ENCODE measurements at places on chromosomes 12 and 14.

DNA sequence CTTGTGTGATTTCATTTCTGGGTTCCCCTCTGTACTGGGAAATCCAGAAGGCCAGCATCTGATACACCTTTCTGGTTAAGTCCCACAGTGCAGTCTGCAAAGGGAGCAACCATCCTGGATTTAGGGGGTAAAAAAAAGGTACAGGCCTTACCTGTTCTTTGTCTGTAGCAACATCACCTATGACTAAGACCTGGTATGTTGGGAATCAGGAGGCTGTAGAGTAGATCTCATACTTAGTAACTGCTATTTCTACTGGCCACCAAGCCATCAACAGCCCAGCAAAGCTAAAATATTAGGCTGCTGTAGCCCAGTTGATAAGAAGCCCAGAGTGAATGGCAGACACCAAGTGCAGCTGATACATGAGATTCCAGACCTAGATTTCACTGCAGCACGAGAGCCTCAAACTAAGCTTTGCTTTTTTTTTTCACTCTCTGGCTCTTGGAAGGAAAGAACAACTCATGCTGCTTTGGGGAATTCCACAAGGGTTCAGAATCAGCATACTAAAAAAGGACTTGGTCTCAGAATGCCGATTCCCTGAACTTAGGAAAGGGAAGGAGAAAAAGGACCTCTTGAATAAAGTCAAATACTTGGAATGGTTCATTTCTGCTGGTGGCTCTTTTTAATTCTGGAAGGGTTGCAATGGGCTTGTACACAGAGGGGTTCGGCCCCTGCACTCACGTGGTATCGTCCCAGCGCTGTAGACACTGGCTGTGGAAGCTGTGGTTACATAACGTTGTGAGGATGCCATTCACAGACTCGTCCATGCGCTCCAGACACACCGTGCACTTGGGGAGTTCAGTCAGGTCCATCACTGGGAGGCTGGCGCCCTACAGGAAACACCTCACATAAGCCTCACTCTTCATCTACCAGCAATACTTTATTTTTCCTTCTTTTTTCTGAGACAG is 20.5 kb downstream of the BRAP start:
- H3K4me1 ChIP-seq: peaks cover 2% of the 10 kb centered on the region
- DNase-seq: no peak
- H3K4me3 ChIP-seq: no peak overlapping the region
- H3K27ac ChIP-seq: no peak overlapping the region
- no peaks in the 10 kb centered on the region for H3K27me3 ChIP-seq
- peaks cover 37% of the 10 kb centered on the region for H3K36me3 ChIP-seq

GRCh38 chr14:69682621-69683263 is 71.3 kb downstream of the SUSD6 start:
- DNase-seq: peak; percentile 48
- H3K36me3 ChIP-seq: peaks cover 35% of the 10 kb centered on the region
- H3K4me1 ChIP-seq: peaks cover 76% of the 10 kb centered on the region
- H3K27me3 ChIP-seq: no peaks in the 10 kb centered on the region
- H3K4me3 ChIP-seq: peak overlapping the region; percentile 18
- peak overlapping the region; percentile 88 for H3K27ac ChIP-seq

GRCh38 chr12:25976289-25976688 is 17.8 kb downstream of the RASSF8 start:
- DNase-seq: no peak
- no peaks in the 10 kb centered on the region for H3K4me1 ChIP-seq
- peaks cover 14% of the 10 kb centered on the region for H3K27me3 ChIP-seq

DNA sequence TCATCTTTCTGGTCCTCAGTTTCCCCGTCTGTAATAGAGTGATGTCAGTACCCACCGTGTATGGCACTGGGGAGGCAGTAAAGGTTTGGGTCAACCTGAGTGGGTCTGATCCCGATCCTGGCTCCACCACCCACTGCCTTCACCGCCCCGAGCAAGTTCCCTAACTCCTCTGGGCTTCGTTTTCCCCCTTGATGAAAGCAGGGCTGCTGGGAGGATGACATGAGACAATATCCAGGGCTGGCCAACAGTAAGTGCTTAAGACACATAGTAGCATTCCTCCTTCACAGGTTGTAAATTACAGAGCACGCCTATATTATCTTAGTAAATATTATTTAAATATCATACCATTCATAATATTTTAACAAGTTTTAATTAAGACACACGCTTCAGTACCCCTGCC is 595 bp downstream of the PLEK2 start:
- no peak overlapping the region for H3K27ac ChIP-seq
- DNase-seq: no peak
- H3K4me3 ChIP-seq: peak overlapping the region; percentile 56
- H3K36me3 ChIP-seq: no peaks in the 10 kb centered on the region
- peaks cover 15% of the 10 kb centered on the region for H3K27me3 ChIP-seq
- H3K4me1 ChIP-seq: peaks cover 14% of the 10 kb centered on the region

DNA sequence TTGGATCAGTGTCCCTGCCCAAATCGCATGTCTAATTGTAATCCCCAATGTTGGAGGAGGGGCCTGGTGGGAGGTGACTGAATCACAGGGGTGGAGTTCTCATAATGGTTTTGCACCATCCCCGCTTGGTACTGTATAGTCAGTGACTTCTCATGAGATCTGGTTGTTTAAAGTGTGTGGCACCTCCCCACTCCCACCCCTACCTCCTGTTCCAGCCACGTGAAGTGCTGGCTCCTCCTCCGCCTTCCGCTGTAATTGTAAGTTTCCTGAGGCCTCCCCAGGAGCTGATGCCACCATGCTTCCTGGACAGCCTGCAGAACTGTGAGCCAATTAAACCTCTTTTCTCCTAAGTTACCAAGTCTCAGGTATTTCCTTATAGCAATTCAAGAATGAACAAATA is 67.2 kb downstream of the FERMT2 start:
- no peak overlapping the region for H3K4me3 ChIP-seq
- no peaks in the 10 kb centered on the region for H3K27me3 ChIP-seq
- no peak for DNase-seq
- no peak overlapping the region for H3K27ac ChIP-seq

GRCh38 chr12:68733661-68734071 is 12.3 kb upstream of the SLC35E3 start:
- H3K4me3 ChIP-seq: no peak overlapping the region
- no peaks in the 10 kb centered on the region for H3K4me1 ChIP-seq

- H3K27me3 ChIP-seq: peaks cover 14% of the 10 kb centered on the region
- no peak overlapping the region for H3K4me3 ChIP-seq
- DNase-seq: no peak
- H3K36me3 ChIP-seq: no peaks in the 10 kb centered on the region
- no peak overlapping the region for H3K27ac ChIP-seq
- peaks cover 5% of the 10 kb centered on the region for H3K4me1 ChIP-seq
Observed at GRCh38 chr12:93970900-93971688, 177.3 kb upstream of the PLXNC1 start.

- no peaks in the 10 kb centered on the region for H3K27me3 ChIP-seq
- H3K4me1 ChIP-seq: peaks cover 39% of the 10 kb centered on the region
- H3K27ac ChIP-seq: peak overlapping the region; percentile 7
- H3K4me3 ChIP-seq: no peak overlapping the region
Observed at GRCh38 chr12:68420225-68421010, 88.3 kb upstream of the MDM1 start.

DNA sequence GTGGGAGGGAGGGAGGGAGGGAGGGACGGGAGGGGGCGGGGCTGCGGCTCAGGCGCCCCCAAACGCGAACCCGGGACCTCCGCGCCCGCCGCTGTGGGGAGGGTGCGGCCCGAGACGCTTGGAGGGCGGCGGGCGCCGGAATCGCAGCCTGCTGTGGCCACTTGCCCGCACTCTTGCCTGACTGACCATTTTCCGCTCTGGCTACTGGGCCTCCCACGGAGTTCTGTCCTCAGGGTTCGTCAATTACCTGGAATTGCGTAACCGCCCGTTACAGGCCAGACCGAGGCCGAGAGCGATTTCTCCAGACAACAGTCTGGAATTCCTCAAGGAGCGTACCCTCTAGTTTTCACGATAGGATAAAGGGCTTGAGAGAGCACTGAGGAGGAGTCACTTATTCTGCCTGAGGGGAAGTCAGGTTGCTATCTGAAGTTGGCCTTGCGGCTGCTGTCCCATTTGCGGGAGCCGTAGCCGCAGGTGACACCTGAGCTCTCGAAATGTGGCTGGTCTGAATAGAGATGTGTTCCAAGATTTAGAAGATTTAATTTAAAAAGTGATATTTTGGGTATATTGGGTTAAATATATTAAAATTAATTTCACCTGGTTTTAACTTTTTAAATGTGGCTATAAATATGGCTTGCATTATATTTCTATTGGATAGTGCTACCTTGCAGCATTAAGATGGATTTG is 446 bp upstream of the ZNF641 start:
- no peak for DNase-seq
- peaks cover 3% of the 10 kb centered on the region for H3K27me3 ChIP-seq
- H3K4me3 ChIP-seq: peak overlapping the region; percentile 75
- peaks cover 25% of the 10 kb centered on the region for H3K4me1 ChIP-seq
- peak overlapping the region; percentile 29 for H3K27ac ChIP-seq

DNA sequence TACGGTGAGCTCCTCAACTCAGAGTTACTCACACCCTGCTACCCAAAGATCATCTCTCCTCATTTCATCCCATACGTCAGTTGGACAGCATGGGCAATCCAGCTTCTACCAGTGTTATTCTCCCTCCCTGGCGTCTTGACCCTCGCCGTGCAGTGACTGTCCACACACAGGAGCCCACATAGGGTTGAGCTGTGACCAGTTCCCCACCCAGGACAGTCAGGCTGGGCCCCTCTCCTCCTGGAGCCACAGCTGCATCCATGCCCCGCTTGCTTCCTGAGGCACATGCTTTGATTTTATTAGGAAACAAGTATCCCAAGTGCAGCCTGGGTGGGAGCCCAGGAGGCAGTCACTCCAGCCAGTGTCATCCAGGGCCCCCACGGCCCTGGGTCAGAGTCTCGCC is 140.3 kb upstream of the SFSWAP start:
- H3K27ac ChIP-seq: no peak overlapping the region
- H3K27me3 ChIP-seq: peaks cover 5% of the 10 kb centered on the region
- H3K4me3 ChIP-seq: no peak overlapping the region
- no peak for DNase-seq
- no peaks in the 10 kb centered on the region for H3K4me1 ChIP-seq

DNA sequence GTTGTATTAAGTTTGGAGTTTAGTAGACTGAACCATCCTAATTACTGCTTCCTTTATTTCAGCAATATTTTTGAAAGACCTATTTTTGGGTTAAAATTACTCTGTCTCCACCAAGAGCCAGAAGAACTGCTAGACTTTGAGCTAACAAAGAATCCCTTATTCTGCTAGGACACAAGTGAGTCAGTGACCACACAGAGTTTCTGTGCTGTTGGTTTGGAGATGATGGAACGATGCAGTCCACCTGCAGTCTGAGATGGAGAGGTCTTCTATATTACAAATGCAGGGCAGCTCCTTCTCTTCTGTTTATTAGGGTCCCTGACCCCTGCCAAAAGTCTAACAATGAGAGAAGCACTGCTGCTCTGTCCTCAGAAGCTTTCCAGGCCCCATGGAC is 6.7 kb upstream of the STXBP6 start:
- no peak overlapping the region for H3K4me3 ChIP-seq
- peaks cover 27% of the 10 kb centered on the region for H3K27me3 ChIP-seq
- no peaks in the 10 kb centered on the region for H3K36me3 ChIP-seq
- no peak for DNase-seq
- H3K4me1 ChIP-seq: no peaks in the 10 kb centered on the region

DNA sequence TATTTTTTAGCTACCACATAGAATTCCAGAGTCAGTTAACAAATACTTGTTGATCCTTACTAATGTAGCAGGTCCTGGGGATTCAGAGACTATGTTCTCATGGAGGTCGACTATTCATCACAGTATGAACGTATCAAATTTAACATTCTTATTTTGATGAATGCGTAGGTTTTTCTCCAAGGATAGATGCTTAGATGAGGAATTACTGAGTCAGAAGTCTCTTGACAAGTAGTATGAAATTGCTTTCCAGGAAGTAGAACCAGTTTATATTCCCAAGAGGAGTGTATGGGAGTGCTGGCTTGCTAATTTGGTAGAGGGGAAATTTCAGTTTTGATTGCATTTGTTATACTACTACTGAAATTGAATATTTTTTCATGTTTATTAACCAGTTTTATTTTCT is 42.8 kb upstream of the CRADD start:
- DNase-seq: no peak
- no peak overlapping the region for H3K4me3 ChIP-seq
- no peaks in the 10 kb centered on the region for H3K36me3 ChIP-seq
- H3K4me1 ChIP-seq: no peaks in the 10 kb centered on the region

- H3K36me3 ChIP-seq: no peaks in the 10 kb centered on the region
- peaks cover 11% of the 10 kb centered on the region for H3K4me1 ChIP-seq
- peaks cover 39% of the 10 kb centered on the region for H3K27me3 ChIP-seq
- DNase-seq: peak; percentile 52
Observed at GRCh38 chr12:131830335-131830913, 2.2 kb downstream of the MMP17 start.

GRCh38 chr12:47033081-47033480 is 46.3 kb upstream of the PCED1B start:
- no peak for DNase-seq
- H3K27ac ChIP-seq: no peak overlapping the region
- H3K36me3 ChIP-seq: no peaks in the 10 kb centered on the region
- peaks cover 9% of the 10 kb centered on the region for H3K4me1 ChIP-seq
- peaks cover under 1% of the 10 kb centered on the region for H3K27me3 ChIP-seq
- H3K4me3 ChIP-seq: no peak overlapping the region

DNA sequence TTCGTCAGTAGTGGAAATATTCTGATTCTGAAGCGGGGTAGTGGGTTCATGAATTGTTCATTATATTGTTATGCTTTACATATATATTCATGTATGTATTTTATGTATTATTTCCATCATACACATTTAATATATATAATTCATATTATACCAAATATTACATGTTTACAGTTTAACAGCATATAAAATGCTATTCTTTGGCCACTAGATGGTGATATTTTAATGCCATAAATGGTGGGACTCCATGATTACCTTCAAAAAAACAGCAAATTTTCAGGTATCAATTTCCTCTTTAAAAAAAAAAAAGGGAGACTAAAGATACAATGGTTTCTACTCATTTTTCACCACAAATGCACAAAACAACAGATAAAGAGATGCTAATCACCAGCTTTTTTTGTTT is 41.0 kb downstream of the BDKRB1 start:
- no peak overlapping the region for H3K4me3 ChIP-seq
- peaks cover 3% of the 10 kb centered on the region for H3K36me3 ChIP-seq
- no peak for DNase-seq
- H3K4me1 ChIP-seq: no peaks in the 10 kb centered on the region
- no peak overlapping the region for H3K27ac ChIP-seq
- no peaks in the 10 kb centered on the region for H3K27me3 ChIP-seq

GRCh38 chr12:84165998-84166571 is 746.5 kb downstream of the SLC6A15 start:
- H3K36me3 ChIP-seq: no peaks in the 10 kb centered on the region
- no peak overlapping the region for H3K27ac ChIP-seq
- no peaks in the 10 kb centered on the region for H3K27me3 ChIP-seq
- DNase-seq: no peak
- H3K4me3 ChIP-seq: no peak overlapping the region
